Cerebellar cortex (tissue), 1 donor: ENCODE measurements at places on chromosomes 7 and 10.

- peak; percentile 76 for DNase-seq
Observed at GRCh38 chr7:155300641-155301452, 3.2 kb downstream of the INSIG1 start.

DNA sequence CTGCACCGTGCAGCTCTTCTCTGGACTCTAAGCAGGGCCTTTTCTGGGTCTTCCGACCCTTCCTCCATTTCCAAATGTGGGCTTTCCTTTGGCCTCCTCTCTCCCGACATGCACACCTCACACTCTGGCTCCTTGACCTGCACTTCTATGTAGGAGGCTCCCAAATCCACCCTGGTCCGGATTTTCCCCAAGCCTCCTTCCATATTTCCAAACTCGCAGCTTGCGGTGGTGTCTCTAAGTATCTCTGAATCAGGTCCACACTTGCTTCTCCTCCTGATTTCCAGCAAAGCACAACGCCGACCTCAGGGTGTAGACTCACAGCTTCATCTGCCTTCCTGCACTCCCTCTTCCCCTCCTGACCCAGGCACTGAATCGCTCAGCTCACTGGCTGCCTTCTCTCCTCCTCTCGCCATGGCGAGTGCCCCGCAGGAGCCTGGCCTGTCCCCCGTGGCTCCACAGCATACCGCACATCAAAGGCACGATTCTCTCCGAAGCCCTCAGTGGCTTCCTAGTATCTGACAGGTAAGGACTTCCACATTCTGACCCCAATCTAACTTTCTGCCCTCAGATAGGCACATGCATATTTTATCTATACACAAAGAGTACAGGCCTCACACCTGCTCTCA, 27.8 kb downstream of the DIP2C start:
- no peak for DNase-seq

- no peak for DNase-seq
Observed at GRCh38 chr10:106795619-106796018, 368.9 kb downstream of the SORCS1 start.

DNA sequence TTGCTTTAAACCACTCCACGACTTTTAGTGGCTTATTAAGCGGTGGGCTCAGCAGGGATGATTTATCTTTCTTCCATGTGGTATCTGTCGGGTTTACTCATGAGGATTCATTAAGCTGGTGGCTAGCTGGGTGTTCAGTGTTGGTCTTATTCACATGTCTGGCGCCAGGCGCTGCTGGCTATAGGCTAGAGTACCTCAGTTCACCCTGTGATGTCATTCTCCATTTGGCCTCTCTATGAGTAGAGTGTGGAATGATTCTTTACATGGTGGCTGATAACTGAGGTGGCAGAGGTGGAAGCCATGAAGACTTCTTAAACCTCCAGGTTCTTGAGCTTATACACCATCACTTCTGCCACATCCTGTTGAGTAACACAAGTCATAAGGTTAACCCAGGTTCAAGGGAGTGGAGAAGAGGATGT, 115.4 kb downstream of the MLLT10 start:
- no peak for DNase-seq

DNA sequence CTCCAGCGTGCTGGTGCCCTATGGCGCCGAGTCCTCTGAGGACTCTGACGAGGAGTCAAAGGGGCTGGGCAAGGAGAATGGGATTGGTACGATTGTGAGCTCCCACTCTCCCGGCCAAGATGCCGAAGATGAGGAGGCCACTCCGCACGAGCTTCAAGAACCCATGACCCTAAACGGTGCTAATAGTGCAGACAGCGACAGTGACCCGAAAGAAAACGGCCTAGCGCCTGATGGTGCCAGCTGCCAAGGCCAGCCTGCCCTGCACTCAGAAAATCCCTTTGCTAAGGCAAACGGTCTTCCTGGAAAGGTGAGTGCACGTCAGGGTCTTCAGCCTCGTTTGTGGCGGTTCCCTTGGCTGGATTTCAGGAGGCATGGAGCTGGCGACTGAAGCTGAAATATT, 118.8 kb downstream of the ANKRD61 start:
- no peak for DNase-seq

DNA sequence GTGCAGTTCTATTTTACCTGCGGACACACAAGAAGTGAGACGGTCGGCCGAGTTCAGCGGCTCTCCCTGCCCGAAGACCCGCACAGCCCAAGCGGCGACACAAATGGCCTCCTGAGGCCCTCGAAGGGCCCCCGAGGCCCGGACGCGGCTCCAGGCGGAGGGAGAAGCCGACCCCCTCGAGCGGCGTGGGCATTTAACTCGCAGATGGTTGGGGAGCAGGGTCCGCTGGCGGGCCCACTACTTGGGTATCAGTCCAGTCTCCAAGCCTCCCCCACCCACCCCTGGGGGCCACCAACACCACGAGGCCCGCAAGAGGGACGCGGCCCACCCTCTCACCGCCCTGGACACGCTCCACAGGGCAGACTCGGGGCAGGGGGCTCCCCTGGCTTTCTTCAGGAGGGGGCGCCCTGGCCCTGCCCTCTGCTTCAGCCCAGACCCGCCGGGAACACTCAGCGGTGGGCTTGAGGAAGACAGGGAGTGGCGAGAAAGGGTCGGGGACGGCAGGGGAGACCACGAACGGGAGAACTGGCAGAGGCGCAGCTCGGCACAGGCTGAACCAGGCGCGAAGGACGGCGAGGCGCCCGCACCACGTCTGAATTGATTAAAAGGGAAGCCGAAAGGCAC, 1.7 kb downstream of the IGF2BP3 start:
- no peak for DNase-seq

GRCh38 chr10:103244666-103245271, 918 bp upstream of the RPEL1 start:
- DNase-seq, result peak; percentile 80
